ENCODE measurements at places on chromosomes 13 and 19.

DNA sequence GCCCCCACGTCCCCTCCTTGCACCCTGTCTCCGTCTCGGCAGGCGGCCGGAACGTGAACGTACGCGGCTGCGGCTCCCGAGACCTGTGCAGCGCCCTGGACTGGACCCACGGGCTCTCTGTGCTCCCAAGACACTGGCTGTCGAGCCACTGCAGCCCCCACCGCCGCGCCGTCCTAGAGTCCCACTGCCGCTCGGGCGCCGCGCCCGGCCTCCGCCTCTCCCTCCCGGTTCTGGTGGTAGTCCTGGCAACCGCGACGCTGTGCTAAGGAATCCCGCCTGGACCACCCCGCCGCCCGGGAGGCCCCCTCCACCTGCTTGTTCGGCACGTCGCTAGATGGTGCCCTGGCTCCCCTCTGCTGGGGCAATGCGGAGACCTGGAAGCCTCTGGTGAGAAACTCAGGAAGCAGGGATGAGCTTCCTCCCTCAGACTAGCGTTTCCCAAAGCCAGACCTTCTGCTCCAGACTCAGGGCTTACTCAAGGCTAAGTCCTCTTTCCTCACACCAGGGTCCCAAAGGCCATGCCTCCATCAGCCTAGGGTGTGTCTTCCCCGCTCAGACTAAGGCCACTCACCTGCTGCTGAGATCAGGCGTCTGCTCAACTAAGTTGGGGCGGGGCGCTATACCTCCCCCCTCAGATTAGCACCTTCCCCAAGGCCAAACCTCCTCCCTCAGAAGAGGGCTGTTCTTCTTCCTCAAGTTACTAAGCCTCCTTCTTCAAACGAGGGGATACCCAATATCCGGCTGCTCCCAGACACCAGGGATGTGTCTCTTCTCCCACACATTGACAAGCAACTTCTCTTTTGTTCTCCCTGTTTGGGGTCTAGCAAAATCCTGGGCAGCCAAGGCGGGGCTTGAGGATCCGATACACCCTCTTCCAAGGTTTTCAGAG is 16.1 kb upstream of the IRGC start:
- peak; percentile 30 for DNase-seq

GRCh38 chr19:42452590-42452989 is 9.8 kb upstream of the CXCL17 start:
- DNase-seq, result no peak

DNA sequence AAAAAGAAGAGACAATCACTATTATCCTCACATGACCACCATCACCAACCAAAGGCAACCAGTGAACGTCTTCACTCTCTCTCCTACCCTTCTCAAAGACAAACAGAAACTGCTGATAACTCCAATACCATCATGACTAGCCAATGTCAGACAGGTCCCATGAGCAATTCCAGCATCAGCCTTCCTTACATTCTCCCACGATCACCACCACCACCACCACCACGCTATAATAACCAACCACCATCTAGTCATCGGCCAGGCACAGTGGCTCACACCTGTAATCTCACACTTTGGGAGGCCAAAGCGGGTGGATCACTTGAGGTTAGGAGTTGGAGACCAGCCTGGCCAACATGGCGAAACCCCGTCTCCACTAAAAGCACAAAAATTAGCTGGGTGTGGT is 3.9 kb downstream of the MYO1F start:
- peak; percentile 33 for DNase-seq

DNA sequence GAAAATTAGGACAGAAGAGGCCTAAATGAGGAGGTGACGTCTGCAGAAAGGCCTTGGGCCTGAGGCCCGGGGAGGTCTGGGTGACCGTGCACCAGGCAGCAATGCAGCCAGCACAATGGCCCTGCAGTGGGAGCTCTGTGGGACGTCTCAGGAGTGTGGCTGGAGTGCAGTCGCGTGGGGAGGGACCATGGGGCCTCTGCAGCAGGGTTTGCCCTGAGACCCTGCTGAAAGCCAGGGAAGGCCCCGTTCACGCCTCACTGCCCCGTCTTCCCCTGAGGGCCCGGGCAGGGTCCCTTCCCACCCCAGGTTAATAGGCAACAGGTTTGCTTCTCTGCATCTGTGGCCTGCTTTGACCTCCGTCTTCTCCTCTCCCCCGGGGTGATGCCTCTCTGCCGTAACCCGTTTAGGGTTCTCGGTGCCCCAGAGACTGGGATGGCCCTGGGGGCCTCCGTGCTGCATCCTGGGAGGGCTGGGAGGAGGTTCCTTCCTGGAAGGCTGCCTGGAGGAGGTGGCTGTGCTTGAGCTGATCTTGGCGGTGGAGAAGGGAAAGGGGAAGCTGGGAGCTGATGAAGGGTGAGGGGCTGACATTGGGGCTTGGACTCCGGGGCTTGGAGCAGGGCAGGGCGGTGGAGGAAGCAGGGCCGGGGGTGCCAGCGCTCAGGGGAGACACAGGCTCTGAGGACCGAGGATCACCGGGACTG is 9.7 kb downstream of the PALM start:
- DNase-seq, result no peak

- no peak for DNase-seq
Measured at GRCh38 chr19:18683958-18684641, 620 bp downstream of the CRTC1 start.

- no peak for DNase-seq
Measured at GRCh38 chr19:55046975-55047622, 9.0 kb upstream of the GP6 start.

- no peak for DNase-seq
Measured at GRCh38 chr13:42651936-42652641, 78.1 kb downstream of the TNFSF11 start.

- no peak for DNase-seq
Measured at GRCh38 chr13:83996415-83996814, 114.1 kb upstream of the SLITRK1 start.
